GM10248 (cell line): ENCODE measurements at places on chromosomes 3 and 15.

DNA sequence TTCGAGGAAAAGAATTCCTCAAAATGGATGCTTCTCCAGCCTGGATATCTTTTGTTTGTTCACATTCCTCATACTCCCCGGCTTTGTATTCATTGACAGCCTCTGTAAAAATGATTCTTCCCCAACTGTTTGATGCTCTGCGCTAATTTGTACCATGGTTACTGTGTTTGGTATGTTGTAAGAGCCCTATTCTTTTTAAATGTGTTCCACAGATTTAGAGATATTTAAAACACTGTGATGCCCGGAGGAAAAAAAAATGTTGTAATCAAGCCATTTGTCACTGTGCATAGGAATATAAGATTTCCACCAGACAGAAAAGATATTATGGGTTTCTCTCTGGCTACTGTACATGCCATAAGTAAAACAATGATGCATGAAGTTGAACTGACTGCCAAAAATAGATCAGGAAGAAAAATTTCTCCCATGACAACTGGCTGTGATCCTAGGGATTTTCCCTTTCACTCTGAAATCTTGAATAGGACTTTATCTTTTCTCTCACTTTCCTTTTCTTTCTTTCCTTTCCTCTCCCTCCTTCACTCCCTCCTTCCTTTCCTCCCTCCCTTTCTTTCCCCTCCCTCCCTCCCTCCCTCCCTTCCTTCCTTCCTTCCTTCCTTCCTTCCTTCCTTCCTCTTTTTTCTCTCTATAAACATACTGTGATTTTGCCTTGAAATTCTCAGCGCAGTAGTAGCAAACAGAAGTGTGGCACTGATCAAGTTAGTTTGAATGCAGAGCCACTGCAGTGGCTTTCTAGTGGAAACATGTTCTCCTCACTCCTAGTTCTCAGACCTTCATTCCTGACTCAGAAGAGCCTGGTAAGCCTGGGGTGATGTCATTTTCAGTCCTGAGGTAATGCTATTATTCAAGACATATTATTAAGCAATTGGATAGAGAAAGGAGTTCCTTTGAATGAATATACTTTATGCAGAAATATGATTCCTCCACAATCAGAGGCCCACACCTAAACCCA lies 254.9 kb upstream of the TBL1XR1 start:
- no peak for DNase-seq

- no peak for DNase-seq
Observed at GRCh38 chr15:66848116-66848515, 146.1 kb downstream of the SMAD6 start.

GRCh38 chr3:18024715-18025114 lies 282.3 kb upstream of the TBC1D5 start:
- DNase-seq: no peak

DNA sequence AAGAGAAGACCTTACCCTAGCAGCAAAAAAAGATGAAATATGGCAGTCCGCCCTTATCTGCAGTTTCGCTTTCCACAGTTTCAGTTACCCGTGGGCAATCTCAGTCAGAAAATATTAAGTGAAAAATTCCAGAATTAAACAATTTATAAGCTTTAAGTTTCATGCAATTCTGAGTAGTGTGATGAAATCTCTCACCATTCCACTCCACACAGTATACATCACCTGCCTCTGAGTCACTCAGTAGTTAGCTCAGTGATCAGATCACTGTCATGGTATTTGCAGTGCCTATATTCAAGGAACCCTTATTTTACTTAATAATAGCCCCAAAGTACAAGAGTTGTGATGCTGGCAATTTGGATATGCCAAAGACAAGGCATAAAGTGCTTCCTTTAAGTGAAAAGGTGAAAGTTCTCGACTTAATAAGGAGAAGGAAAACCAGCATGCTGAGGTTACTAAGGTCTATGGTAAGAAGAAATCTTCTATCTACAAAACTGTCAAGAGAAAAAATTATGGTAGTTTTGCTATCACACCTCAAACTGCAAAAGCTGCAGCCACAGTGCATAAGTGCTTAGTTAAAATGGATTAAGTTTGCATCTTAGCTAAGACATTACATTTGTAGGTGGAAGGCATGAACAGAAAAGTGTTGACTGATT lies 48.1 kb downstream of the HSPBAP1 start:
- DNase-seq: no peak

GRCh38 chr3:194067949-194068362 lies 68.0 kb upstream of the HES1 start:
- no peak for DNase-seq

DNA sequence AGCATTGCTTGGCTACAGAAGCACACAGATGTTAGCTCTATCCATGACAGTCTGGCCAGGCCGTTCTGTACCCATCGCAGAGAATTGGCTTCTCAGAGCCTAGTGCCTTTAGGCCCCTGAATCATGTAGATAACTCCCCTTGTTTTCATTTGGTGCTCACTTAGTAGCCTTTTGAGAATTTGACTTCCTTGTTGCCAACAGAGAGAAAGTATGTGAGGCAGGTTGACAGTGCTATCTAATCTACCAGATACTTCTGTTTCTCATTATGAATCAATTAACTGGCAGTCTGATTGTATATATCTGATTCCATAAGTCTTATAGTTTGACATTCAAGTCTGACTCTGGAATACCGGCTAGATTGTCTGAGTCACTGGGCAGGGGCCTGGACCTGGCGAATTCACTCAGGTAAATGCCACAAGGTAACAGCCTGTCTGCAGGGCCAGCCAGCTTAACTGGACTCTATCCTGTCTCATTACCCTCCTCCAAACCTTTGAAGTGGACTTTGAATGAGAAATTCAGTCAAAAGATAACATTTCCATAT lies 160.2 kb downstream of the GHSR start:
- DNase-seq: no peak

DNA sequence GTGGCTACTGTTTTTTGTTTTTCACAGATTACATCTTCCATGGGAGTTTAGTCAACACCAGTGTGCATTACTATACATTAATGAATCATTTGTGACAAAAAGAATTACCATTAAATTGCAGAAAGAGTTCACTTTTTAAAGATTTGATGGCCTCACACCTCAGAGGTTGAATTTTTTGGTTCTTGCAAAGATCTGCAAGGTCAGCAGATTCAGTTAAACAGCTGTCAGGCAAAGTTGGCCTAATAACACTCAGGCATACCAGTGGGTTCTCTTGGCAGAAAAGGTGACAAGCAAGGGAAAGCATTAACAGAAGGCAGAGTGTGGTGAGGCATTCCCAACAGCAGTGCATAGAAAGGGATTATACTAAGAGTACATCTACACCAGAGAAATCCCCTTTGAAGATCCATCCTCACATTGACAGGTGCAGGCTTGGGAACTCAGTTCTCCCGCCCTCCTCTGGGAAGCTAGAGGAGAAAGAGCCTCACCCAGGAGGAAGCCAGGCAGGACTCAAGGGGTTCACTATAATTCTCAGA lies 24.3 kb upstream of the PTX3 start:
- no peak for DNase-seq

DNA sequence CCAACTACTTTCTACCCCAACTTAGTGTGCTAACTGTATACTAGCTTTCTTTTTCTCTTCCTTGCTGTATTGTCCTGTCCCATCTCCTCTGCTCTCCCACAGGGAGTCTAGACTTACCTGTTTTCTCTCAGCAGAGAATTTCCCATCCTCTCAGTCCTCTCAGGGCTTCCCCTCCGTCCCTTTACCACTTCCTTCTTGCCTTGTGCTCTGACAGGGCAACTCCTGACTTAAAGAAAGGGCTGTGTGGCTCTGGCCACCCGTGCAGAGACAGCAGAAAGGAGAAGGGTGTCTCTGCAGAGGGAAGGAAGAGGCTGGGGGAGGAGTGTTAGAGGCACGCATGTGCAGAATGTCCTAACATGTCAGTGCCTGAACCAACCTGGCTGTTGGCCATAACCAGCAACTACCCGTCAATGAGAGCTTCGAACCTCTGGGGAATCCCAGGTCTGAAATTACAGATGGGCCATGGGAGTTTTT lies at the start of gene GCSAM:
Gene GCSAM (minus strand): TSS at position 274 of the 474 bp plus-strand sequence. CDS start 128 bp downstream, at position 146.
- peak; percentile 69 for DNase-seq

GRCh38 chr3:35044190-35044589 lies 595.1 kb upstream of the ARPP21 start:
- DNase-seq: no peak

GRCh38 chr3:23726811-23727548 lies 78.8 kb upstream of the UBE2E1 start:
- DNase-seq: no peak

DNA sequence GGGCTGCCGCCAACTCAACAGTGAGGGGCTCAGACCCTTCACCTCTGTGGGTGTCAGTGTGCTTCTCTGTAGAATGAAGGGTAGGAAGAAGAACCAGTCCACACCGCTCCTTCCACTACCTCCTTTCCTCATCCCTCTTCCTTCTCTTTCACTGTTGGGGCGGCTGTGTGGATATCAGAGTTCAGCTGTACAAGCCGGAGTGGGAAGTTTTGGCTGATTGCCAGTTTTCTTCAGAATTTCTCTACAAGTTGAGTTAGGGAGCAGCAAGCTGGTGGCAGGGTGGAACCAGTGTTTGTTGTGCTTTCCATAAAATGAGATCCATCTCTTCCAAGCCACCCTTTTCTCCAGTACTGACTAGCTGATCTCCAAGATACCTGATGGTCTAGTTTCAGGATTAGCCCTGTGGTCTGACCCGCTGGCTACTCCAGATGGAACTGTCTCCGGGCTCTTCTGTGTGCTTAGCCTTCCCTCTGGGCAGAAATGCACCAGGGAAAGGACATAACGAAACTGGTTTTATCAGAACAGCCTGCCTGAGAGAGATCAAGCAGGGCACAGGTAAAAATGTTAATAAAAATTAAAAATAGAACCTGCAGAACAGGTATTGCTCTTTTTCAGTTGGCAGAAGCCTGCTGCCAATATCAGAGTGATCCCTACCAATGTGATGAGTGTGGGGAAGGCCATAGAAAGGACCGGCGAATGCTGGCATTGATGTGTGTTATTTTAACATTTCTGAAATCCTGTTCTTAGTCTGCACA lies 169.9 kb upstream of the TSC22D2 start:
- no peak for DNase-seq

GRCh38 chr3:47108546-47108945 lies 55.4 kb downstream of the SETD2 start:
- no peak for DNase-seq

DNA sequence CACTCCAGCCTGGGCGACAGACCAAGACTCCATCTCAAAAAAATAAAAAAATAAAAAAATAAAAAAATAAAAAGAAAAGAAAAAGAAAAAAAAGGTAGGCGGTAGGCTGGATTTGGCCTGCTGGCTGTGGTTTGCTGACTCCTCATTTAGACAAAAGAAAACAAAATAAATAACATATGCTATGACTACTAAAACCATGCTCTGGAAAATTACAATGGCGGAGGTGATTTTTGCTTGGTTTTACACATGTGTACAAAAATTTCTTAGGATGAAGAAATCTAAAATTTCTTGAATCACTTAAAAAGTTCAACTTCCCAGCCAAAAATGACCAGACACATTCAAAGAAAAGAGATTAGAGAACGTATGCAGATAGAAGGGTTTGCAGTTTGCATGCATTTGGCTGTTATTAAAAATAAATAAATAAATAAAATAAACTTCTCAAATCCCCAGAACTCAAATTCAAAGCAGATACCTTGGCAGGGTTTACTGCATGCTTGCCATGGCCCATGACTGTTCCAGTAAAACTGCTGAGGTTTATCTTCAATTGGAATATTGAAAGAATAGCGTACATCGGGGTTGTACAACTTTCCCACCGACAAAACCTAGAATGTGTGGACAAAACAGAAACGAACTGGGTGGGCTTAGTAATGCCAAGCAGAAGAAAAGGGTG lies 65.9 kb downstream of the ADAMTS9 start:
- no peak for DNase-seq

- DNase-seq: no peak
Observed at GRCh38 chr3:99505200-99505599, 133.2 kb upstream of the COL8A1 start.

GRCh38 chr15:80998251-80998650 lies 2.5 kb upstream of the TLNRD1 start:
- no peak for DNase-seq

DNA sequence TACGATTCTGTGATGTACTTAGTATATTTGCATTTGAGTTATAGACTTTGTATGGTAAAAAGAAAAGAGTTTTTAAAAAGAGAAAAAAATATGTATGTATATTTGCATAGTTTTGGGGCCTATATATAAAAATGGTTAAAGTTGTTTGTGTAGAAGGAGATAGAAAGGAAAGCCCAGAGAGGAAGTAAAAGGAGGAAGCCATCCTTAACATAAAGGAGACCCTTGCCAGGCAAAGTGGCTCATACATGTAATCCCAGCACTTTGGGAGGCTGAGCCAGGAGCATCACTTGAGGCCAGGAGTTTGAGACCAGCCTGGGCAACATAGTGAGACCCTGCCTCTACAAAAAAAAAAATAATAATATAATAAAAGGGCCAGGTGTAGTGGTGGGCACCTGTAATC lies 8.4 kb downstream of the SNAP23 start:
- DNase-seq: no peak

- no peak for DNase-seq
Observed at GRCh38 chr15:64640146-64640871, 135.1 kb downstream of the RBPMS2 start.

DNA sequence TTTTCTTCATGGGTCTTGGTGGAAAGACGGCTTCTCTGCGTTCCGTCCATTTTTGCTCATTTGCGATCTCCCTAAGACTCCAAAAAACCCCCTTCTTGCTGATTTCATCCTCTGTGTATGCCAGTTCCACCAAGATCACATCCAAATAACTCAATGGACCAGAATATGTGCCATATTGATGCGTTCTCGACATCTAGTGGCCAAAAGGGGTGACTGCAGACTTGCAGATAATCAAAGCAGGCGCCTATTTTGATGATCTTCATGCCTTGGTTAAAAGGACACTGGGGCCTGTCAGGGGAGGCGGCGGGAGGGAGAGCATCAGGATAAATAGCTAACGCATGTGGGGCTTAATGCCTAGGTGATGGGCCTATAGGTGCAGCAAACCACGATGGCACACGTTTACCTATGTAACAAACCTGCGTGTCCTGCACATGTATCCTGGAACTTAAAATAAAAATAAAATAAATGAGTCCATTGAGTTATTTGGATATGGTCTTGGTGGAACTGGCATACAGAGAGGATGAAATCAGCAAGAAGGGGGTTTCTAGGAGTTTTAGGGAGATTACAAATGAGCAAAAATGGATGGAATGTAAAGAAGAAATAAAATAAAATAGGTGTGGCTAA lies 104.2 kb upstream of the RAD18 start:
- peak; percentile 64 for DNase-seq

DNA sequence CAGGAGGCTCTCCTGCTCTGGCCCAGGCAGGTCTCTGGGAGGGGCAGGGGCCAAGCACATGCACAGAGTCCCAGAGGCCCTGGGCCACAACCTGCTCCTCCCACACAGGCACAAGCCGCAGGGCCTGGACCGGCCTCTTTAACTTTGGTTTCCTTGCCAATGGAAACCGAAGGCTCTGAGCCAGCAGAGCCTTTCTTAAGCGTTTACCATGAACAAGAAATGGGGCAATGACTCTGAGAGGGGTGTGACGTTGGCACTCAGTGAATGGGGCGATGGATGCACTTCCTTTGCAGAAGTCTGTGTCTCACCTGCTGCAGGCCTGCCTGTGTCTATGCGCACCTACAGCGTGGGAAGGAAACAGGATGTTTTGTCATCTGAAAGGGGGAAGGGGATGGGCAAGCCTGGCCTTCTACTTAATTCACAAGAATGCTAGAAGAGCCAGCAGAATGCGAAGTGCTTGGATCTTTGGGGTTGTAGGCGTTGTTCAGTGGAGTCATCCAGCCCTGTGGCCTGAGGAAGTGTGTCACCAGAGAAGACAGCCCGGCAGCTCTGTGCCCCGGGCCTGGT lies 41.8 kb downstream of the IFT122 start:
- no peak for DNase-seq

- DNase-seq: no peak
Observed at GRCh38 chr3:128381609-128382008, 85.1 kb downstream of the DNAJB8 start.
